ENCODE measurements at places on chromosomes 5 and 9.
A peak's percentile ranks its signal among the peaks of the same experiment; 100 is the strongest.

- DNase-seq = peak; percentile 30
Measured at GRCh38 chr9:38026840-38027527, 42.0 kb downstream of the SHB start.

DNA sequence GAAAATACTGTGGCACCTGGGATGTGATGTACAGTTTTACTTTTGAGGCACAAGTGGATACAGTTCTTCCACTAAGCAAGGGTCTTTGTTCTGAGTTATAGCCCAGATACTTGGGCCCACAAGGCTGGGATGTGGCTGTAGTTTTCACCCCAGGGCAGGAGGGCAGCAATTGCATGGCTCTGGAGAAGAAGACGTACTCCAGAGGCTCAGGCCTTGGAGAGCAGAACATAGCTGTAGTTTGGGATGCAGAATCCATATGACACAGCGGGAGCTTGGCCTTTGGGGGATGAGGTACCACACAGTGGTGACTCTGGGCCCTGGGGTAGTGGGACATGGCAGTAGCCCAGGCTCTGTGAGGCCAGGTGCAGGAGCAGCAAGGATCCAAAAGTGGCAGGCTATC, 110.8 kb upstream of the FSTL4 start:
- no peak for DNase-seq

DNA sequence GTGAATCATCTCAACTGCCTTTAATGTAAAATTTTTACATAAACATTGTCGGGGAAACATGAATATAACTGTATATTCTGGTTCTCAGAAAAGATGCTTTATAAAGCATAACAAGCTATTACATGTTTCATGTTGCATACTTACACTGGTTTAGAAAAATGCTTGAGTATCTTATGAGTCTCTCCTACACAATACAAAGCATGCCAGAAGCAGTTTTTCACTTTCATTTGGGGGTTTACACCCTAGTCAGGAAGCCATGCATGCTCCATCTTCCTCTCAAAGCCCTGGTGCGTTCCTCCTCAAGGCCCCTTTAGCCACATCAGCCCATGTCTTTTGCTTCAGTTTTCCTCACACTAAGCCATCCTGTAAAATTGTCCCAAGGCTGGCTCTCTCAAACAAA, 22.8 kb downstream of the ELAVL2 start:
- no peak for DNase-seq

GRCh38 chr9:137040568-137040967, 5.4 kb downstream of the NPDC1 start:
- no peak for DNase-seq

GRCh38 chr5:167797933-167798332, 493.5 kb upstream of the WWC1 start:
- DNase-seq = no peak

GRCh38 chr5:142537938-142538337, 148.0 kb downstream of the FGF1 start:
- DNase-seq = no peak

DNA sequence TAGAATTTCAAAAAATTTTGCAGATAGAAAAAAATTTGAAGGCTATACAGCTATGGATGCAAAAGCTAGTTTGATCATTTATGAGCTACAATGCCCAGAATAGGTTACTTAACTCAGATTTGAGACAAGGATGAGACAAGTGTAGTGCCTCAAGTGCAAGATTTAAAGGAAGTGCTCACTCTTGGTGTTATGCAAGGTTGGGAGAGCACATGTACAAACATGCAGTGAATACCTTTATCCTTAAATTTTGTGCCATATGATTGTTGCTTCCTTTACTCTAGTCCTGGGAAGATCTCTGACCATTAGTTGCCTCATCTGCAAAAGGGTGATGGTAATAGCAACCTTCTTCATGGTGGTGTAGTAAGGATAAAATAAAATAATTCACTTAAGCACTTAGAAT, 31.7 kb upstream of the PPP2R2B start:
- no peak for DNase-seq

DNA sequence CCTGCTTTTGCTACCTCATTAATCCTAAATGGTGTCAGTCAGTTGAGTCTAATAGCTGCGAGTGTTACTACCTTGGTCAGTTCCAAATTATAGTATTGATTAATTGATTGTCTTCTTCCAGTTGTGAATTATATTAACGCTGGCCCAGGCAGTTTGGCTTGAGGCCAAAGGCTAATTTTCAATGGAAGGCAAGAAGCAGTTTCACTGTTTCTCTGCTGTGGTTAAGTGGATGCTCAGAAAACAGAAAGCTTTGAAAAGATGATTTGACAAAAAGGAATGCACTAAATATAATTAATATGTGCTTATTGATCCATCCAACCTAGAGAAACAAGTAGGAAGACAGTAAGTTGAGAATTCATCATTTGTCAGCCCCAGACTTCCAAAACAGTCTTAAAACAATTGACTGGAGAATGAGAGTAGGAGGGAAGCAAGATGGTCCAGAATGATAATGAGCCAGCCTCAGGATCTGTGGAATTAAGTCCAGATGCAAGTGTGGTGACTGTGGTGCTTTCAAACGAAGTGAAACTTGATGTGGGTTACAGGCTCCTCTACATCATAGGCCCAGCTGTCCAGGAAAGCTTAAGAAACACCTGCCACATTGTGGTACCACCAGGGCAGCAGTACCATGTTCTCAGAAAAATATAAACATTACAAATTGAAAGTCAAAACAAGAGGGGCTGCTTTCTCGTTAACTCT, 1371.0 kb upstream of the DMAC1 start:
- DNase-seq = no peak

DNA sequence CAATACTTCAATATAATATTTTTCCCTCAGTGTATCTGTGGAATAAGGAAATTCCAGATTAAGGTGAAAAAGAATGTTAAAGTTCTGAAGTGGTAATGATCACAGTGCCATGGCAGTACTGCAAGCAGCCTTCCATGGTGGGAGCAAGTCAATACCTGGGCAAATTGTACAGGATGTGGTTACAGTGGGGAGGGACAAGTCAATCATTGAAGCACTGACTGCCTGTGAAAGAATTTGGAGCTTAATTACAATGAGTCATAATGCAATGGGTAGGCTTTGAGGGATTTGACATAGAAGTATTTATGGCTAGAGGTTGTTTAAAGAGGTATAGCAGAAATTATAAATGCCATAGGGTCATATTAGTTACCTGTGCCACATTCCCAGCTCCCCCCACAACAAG, 786.5 kb upstream of the ACO1 start:
- no peak for DNase-seq

- no peak for DNase-seq
Measured at GRCh38 chr9:132020820-132021510, 58.7 kb downstream of the MED27 start.

DNA sequence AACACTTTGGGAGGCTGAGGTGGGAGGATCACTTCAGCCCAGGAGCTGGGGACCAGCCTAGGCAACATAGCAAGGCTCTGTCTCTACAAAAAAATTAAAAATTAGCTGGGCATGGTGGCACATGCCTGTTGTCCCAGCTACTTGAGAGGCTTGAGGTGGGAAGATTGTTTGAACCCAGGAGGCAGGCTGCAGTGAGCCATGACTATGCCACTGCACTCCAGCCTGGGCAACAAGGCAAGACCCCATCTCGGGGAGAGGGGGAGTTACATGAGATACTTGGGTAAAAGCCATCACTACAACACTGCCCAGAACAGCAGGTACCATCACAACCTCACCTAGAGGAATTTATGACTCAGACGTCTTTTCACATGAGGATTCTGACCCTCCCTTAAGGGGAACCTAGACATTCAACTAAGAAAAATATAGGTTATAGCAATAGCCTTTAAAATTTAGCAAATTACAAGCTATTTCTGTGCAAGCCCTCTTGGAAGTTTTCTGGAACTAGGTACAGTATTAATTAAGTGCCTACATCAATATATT, 143.5 kb downstream of the NFIB start:
- DNase-seq = no peak

- peak; percentile 49 for DNase-seq
Measured at GRCh38 chr9:70159630-70160029, 99.1 kb upstream of the SMC5 start.

- DNase-seq = peak; percentile 92
Measured at GRCh38 chr5:169121630-169122420, 179.1 kb downstream of the SLIT3 start.

- no peak for DNase-seq
Measured at GRCh38 chr5:138986186-138986800, 111.2 kb upstream of the LRRTM2 start.

DNA sequence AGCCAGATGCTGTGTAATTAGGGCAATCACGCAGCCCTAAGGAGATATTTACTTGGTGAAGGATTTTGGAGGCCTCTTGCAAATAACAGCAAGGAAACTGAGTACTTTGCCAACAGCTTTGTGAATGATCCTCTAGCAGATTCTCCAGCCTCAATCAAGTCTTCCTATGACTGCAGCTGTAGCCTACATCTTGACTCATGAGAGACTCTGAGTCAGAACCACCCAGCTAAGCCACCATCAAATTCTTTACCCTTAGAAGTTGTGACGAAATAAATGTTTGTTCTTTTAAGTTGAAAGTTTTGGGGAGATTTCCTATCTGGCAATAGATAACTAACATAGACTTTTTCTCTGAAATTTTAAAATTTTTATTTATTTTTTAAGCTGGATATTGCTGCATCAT, 237.6 kb upstream of the CCNH start:
- DNase-seq = no peak

DNA sequence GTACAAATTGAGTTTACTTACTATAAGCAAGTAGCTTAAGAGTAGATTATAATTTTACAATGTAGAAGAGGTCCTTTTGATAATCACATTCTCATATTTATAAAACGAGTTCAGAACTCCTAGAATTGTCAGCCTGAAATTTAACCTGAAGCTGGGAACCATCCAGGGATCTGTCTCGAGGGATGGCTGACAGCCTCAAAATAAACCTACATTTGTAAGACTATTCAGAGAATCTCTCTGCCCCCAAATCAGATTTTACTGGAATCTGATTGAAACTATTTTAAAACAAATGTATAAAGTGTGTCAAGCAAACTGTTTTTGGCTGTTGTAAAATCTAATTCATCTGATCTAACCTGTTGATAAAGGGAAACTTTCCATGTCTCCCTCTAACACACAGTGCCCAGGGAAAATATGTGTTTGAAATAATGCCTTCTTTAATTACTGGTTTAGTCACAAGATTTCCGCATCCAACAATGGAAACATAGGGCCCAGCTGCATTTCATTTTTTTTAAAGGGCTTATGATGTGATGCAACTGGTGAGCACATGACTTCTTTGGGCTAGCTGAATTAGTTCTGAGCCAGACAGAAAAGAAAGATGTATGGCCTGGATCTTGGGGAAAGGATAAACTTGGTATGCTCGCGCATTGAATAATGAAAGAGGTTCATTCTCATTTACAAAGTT, 30.3 kb downstream of the SLC25A46 start:
- DNase-seq = peak; percentile 18

DNA sequence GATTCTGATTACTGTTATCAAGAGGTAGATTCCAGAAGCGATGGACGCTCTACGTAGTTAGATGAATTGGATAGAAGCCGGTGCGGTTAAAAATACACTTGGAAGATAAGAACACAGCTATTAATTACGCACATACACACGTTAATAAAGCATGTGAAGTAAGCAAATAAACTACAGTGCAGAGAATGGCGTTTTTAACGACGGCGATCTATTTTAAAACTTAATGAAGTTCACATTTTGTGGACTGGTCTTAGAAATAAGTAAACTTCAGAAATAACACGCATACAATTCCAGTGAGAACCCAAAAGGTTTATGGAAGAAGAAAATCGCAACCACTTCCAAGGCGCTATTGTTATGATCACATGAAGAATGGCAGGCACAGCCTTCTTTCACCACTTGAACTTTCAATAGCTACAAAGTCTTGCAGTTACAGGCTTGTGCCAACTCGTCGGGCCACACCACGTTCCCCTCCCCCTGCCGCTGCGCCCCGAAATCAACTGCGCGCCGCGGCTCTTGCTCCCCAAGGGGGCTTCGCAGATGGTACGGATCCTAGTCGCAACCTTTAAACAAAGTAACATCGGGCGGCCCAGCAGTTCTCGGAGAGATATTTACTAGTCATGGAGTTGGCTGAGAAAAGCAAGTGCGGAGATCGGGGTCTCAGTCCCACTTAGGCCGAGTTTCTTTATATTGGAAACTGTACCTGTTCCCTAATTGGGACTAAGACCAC, 866 bp upstream of the SEMA6A start:
- no peak for DNase-seq

- no peak for DNase-seq
Measured at GRCh38 chr5:158852622-158853021, 247.1 kb downstream of the EBF1 start.

GRCh38 chr9:18857769-18858168, 175.2 kb downstream of the SAXO1 start:
- no peak for DNase-seq

DNA sequence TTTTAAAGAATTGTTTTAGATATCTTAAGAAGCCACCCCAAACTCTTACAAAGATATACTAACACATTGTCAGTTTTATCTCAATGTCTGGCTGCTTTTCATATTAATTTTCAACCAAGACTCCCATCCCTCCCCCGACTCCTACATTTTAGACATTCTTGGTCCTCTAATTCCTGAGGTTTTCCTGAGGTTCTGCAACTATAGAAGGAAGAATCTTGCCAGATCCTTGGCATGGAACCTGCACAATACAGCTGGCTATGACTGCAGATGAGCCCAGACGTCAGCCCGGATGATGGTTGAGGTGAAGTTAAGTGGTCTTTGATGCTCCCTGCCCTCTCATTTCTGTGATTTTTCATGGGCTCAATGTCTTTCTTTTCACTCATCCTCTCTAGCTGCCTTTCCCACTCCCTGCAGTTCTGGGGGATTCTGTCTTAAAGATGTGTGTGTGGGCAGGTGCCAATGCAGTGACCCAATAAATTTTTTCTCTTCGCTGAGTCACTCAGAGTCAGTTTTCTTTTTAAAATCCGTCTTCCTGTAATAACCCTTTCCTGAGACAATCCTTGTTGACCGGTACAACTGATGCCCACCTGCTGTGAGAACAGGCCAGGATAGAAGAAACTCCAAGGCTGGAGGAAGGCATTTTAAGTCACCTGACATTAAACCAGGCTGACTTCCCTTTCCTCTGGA, 237.8 kb upstream of the GAS1 start:
- peak; percentile 23 for DNase-seq

- no peak for DNase-seq
Measured at GRCh38 chr5:141383345-141383744, 803 bp downstream of the PCDHGA7 start.

DNA sequence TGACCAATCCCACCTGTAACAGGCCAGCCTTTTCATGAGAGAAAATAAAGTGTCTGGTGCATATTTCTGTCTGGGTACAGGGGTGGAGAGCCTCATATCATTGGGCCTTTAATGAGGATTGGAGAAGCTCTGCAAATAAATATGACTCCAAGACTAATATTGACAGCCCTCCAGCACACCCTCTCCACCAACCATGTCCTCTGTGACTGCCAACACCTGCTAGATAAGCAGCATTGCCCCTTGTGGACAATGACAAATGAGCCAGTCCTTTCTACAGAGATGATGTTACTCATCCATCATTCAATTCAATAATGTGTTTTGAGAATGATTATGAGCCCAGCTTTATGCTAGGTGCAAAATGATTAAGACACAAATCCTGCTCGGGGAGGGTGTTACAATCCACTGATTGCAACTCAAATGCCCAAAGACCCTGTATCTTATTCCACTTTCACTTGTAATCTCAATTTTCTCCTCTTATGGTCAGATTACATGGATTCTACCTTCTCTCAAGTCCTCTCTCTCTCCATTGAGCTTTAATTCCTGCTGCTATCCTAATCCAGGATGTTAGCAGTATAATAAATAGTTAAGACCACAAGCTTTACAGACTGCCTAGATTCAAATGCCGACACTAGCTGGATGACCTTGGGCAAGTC, 2.1 kb upstream of the GFRA3 start:
- DNase-seq = no peak
